ENCODE measurements at places on chromosomes 7 and 10.

DNA sequence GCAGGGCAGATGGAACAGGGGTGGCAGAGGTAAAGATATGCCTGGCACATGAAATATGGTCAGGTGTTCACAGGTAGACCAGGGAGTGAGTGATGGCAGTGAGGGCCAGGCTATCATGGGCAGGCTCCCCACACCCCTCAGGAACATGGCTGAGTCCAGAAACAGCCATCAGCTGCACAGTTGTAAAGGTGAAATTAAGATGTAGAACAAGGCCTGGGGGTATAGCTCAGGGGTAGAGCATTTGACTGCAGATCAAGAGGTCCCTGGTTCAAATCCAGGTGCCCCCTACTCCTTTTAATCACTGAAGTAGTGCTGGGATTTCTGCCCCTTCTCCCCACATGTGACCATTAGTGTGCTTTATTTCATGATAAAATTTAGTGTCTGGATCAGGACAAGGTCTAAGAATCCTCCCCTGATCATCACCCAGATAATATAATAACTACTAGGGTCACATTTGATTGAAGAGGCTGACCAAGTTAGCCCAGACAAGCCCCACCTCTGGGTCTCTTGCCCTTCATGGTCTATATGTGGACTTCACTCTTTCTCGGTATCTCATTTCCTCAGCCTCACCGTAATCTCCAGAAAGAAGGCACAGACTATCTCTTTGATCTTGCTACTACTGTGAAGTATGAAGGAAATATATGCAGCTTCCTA lies 69.0 kb downstream of the ZNF783 start:
- DNase-seq = no peak

DNA sequence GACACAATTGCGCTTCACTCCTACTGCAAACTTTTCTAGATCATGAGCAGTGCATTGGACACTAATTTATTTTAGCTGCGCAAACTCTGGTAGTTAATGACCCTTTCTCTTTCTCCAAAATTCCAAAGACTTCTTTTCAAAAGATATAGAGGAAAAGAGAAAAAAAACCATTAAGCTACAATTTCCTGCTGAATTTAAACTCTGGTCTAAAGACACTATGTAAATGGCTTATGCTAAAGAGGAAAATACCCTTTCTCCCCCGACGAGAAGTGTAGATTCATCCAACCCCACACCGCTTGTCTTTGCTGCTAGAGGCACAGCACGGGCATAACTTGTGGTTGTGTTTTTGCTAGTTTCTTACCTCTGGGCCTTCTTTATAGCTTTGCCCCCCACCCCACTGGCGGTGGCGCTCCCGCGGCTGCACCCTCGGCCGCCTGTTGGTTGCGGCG lies 84.1 kb downstream of the SNX10 start:
- DNase-seq = no peak

DNA sequence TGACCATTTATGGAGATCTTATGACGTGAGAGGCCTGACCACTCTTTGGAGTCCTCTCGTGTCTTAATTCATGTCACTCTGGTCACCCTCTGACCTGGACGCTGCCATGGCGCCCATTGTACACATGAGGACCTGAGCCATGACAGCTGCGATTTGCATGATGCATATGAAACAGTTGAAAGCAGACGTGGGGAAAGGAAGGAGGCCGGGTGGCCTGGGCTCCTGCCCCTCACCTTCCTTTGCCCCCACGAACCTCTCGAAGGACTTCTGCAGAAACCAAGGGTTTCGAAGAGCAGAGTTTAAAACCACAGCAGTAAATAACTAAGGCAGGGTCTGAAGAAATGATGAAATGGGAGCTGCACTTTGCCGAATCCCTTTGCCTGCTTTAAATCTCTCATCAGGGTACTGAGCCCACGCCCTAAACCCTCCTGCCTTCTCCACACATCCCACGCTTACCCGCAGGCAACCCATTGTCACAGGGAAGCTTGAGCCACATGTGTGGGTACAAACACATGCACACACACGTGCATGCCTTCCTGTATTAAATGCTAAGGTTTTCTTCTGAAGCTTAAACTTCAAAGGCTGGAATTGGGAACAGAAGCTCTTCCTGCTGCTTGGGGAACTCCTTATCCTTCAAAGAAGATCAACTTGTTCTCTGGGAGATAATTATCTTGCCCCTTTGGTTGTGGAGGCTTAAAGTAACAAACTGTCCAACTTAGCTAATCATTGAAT lies 11.7 kb upstream of the CALML3 start:
- DNase-seq = no peak

GRCh38 chr7:104150470-104150869 lies 57.3 kb downstream of the ORC5 start:
- DNase-seq = no peak

DNA sequence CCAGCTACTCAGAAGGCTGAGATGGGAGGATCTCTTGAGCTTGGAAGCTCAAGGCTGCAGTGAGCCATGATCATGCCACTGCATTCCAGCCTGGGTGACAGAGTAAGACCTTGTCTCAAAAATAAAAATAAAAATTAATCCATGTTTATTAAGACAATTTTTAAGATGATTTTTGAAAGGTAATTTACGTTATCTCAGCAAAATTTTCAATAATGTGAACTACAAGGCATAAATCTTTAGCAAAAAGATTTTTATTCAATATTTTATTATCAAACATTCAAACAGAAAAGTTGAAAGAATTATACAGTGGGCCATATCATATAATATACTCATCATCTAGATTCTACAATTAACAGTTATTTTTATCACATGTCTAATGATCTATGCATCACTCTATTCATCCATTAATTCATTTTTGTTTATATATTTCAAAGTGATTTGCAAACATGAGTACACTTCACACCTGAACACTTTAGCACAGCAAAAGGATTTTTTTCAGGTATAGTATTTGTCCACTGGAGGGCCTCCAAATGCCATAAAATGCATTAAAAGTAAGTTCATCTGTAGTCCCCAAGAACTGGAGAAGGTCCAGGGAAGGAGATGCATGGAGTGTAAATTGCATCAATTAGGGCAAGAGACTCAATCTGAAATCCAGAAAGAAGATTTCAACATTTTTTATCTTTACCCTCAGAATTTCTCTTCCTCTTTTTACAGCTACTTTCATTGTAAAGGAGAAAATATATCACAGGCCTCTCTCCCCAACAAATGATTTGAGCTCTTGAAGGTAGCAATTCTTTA lies 38.6 kb upstream of the RSBN1L start:
- DNase-seq = peak; percentile 7

DNA sequence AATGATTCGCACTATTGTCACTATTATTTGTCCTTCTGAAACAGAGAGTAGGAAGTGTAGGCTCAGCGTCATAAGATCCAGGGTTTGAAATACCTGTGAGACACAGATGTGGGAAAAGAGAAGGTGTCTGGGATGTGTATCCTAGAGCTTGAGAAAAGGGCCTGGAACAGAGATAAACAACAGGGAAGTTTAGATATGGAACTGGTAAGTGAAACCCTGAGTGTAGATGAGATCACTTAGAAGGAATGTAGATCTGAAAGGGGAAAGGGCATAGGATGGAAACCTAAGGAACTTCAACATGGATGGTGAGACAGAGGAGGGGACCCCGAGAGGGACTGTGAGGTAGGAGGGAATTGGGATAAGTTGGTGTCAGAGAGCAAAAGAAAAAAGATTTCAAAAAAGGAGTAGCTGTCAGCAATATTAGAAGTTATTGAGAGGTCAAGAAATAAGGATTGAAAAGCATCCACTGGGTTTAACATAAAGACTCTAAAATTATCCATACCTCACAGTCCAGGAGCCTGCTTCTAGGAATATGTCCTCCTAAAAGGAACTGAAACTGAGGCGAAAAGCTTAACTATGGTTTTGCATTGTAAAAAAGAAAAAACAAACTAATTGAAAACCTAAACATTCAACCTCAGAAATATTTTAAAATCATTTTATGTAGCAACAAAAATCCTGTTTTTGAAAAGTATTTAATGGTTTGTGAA lies 119.2 kb upstream of the NPVF start:
- no peak for DNase-seq

GRCh38 chr10:62584731-62585130 lies 210.6 kb downstream of the ZNF365 start:
- no peak for DNase-seq

- no peak for DNase-seq
These were observed 173.4 kb downstream of the RNF216 start for GRCh38 chr7:5607951-5608656.

GRCh38 chr10:152915-153314 lies 17.7 kb downstream of the ZMYND11 start:
- DNase-seq = no peak

- no peak for DNase-seq
These were observed 70.3 kb upstream of the MXI1 start for GRCh38 chr10:110137142-110137545.

- DNase-seq = no peak
These were observed 6.6 kb downstream of the RASGEF1A start for GRCh38 chr10:43260117-43260761.

- DNase-seq = no peak
These were observed 106.0 kb upstream of the PRR15 start for GRCh38 chr7:29457565-29458011.

- DNase-seq = no peak
These were observed 190.2 kb upstream of the HABP2 start for GRCh38 chr10:113362645-113363091.

DNA sequence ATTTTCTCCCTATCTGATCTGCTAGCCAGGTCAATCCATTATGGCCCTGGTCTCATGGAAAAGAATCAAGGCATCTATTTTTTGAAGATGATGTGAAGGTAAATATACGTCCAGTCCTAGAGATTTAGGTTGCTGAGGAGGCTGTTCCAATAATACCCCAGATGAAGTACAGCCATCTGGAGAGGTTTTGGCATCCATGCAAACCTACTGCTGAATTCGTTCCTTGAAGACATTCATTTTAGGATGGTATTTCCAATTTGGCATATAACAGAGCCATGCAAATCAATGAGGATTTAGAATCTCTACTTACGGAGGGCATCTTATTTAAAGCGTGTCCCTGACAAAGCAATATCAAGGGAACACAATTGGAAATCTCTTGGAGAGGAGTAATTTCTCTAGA lies 465.5 kb downstream of the KCNMA1 start:
- DNase-seq = no peak

GRCh38 chr7:845091-845490 lies 12.8 kb downstream of the SUN1 start:
- no peak for DNase-seq

DNA sequence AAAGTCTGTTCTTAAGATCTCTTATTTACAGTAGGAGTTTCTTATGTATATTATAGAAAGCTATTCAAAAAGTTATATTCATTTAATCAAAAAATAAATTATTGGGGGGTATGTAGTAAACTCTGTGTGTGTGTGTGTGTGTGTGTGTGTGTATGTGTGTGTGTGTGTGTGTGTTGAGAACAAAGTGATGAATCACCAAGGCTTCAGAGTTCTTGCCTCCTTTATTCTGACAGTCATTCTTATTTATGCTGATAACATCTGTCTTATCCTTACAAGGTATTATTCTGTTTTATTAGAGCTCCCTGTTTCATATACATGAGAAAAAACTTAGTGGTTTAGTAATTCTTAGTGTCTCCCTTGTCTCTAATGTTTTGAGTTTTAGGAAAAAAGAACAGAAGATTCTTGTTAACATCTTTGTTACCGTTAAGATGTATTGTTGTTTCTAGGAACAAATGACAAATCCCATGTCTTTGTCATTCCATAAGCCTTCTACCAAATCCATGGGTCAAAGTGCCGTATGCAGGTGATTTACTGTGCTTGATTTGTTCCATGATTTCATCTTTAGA lies 424.0 kb downstream of the EXOC4 start:
- no peak for DNase-seq

DNA sequence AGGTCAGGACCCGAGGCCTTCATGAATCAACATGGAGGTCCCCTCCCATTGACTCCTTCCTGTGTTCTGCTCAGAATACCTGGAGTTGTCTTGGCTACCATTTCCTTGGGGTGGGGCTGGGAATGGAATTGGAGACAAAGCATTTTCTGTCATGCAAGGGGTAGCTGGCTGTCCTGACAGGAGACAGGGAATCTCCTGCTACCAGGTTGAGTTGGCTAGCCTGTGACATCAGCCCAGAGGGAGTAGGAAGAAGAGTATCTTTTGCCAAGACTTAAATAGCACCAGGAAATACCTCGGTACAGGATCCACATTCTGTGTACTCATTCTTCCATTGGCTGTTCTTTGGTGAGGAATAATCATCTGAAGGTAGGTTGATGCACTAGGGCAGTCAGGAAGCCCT lies 4.9 kb downstream of the ZDHHC16 start:
- no peak for DNase-seq

DNA sequence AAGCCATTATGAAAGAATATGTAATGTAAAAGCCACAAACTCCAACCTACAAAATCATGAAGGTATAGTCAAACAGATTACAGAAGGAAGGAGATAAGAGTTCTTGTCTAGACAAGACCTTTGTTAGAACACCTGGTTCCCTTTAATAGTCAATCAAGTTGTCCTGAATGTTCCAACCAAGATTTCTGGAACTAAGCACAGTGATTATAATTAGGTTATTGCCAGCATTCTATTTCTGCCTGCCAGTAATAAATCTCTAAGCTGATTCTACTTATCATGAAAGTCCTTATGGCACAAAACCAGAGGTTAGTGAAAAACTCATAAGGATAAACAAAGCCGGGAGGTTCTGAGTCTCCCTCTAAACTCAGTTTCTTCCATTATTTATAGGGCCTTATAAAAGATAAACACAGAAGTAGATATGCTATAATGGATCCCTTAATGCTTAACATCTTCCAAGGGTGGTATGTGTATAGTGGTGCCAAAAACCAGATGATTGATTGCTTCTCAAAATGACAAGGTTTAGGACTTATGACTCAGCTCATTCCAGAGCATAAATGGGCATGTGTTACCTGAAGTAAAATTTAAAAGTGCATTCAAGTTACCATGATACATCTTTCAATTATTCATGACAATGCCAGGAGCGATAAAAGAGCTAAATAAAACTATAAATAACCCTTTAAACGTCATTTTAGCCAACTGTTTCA lies 237.2 kb downstream of the CSTF2T start:
- DNase-seq = no peak

- no peak for DNase-seq
These were observed 71.9 kb downstream of the PLXDC2 start for GRCh38 chr10:19888061-19888660.

DNA sequence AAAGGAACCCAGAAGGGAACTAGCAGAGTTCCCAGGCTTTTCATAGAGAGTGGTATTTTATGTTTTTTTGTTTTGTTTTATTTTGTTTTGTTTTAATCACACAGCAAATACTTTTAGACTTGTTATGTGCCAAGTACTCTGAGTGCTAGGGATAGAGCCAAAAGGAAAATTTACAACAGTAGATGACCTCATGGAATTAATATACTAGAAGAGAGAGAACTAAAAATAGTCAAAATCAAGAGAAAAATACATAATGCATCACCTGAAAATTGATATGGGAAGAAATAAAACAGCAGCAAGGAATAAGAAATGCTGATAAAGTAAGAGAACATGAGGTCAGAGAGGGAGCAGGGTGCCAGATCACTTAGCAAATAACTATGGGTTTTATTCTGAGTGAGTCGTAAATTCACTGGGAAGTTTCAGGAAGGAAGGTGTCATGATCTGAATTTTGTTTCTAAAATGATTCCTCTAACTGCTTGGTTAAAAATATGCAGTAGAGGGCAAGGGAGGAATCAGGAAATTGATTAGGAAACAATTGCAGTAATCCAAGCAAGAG lies 351.0 kb downstream of the ANKRD7 start:
- no peak for DNase-seq
